ENCODE measurements at places on chromosomes 4 and X. TPM values are rescaled to one million over a fixed set of nuclear protein-coding genes. Genes with fewer than 3 reads are reported as not detected.

DNA sequence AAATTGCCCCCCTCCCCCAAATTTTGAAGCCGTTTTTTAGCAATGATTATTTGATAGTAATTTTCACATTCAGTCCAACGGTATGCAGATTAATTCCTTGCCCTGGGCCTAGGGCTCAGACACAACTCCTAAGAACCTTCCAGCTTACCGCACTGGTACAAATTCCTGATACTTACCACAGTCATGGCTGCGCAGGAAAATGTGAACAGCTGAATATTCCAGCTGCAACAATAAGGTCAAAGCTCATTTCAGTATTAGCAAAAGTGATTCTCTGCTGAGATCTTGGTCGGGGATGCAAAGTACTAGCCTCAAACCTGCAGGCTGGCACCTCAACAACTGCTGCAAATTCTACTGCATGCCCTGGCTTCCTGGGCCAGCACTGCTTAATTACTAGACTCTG lies 3.0 kb downstream of the ATP11C start:
- no peaks in the 10 kb centered on the region for H3K36me3 ChIP-seq
- no peaks in the 10 kb centered on the region for H3K27me3 ChIP-seq
- no peak for DNase-seq
- H3K4me1 ChIP-seq, result no peaks in the 10 kb centered on the region

GRCh38 chr4:109989618-109990017 lies 76.9 kb downstream of the EGF start:
- no peaks in the 10 kb centered on the region for H3K4me1 ChIP-seq
- no peaks in the 10 kb centered on the region for H3K27me3 ChIP-seq
- no peak overlapping the region for H3K4me3 ChIP-seq
- DNase-seq, result no peak
- no peaks in the 10 kb centered on the region for H3K36me3 ChIP-seq

GRCh38 chr4:149702414-149703293 lies 113.0 kb downstream of the IQCM start:
- H3K36me3 ChIP-seq, result no peaks in the 10 kb centered on the region
- no peak overlapping the region for H3K27ac ChIP-seq
- H3K4me3 ChIP-seq, result no peak overlapping the region
- no peaks in the 10 kb centered on the region for H3K27me3 ChIP-seq
- H3K4me1 ChIP-seq, result no peaks in the 10 kb centered on the region
- DNase-seq, result no peak

DNA sequence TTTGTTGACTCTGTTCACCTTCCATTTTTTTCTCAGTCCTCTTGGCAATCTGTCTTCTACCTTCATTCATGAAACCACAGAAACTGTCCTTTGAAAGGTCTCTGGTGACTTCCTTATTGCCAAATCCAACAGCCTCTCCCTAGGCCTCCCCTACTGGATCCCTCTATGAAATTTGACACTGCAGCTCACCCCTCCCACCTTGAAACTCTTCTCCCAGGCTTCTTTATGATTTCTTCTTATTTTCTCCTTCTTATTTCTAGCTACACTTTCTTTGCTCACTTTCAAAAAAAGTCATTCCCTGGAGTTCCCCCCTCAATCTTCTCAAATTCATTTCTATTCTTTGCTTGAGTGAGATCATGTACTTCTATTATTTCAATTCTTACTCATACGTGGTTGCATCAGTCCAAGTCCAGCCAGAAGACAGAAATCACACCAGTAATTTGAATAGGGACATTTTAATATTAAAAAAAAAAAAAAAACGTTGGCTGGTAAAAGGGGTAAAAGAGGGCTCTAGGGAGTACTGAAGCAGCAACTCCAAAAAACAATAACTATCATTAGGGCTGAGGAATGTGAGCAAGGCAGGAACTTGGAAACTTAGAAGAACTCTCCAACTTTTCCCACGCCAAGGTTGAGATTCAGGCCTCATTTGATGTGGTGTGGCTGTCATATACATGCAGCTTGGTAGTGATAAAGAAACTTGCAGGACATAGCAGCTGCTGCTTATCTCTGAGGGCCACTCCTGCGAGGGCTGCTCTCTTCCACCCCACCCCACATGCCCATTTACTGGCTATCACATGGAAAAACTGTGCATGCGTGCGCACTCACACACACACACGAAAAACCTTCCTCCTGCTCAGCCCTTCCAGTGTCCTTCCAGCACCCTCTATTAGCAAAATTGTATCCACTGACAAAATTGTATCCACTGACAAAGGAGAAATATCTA lies 169.8 kb upstream of the GALNT7 start:
- no peak overlapping the region for H3K4me3 ChIP-seq
- no peaks in the 10 kb centered on the region for H3K27me3 ChIP-seq
- no peaks in the 10 kb centered on the region for H3K4me1 ChIP-seq
- H3K36me3 ChIP-seq, result no peaks in the 10 kb centered on the region
- H3K27ac ChIP-seq, result peak overlapping the region; percentile 77
- no peak for DNase-seq

GRCh38 chr4:80043541-80043940 lies 29.5 kb downstream of the ANTXR2 start:
- H3K4me3 ChIP-seq, result no peak overlapping the region
- peaks cover 2% of the 10 kb centered on the region for H3K4me1 ChIP-seq
- H3K27ac ChIP-seq, result no peak overlapping the region
- no peak for DNase-seq
- no peaks in the 10 kb centered on the region for H3K36me3 ChIP-seq

DNA sequence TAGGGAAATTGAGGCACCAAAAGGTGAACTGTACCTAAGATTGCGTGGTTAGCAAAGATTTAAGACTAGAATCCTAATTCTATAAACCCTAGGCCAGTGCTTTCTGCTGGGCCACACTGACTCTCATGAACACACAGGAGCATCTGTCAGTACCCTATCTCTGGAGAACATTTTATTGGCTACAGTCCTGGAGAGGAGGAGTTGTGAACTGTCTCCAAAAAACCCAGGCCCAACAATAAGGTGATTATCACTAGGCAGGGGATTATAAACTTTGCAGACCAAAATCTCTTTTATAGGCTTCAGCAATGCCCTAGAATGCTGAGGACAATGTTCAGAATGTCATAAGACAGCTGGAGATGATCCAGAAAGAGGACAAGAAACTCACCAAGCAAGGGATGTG lies 24.1 kb downstream of the OPHN1 start:
- no peaks in the 10 kb centered on the region for H3K36me3 ChIP-seq
- H3K27me3 ChIP-seq, result no peaks in the 10 kb centered on the region
- no peaks in the 10 kb centered on the region for H3K4me1 ChIP-seq
- H3K4me3 ChIP-seq, result no peak overlapping the region

DNA sequence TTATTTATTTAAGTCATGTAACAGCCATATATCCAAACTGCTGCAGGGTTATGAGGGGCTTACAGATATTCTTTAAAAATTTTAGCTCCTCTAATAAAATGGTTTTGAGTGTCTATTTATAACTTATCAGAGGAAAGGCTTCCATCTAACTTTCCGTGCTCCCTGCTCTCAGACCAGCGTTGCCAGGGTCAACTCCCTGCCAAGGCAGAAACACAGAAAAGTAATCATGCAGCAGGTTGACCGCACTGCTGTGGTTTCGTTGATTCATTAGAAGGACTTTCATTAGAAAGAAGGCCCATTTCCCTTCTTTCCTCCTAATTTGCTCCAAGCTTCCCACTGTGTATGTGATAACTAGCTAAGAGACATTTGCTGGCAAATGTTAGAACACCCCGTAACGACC lies 33.9 kb downstream of the BCLAF3 start:
- H3K4me1 ChIP-seq, result no peaks in the 10 kb centered on the region
- H3K36me3 ChIP-seq, result no peaks in the 10 kb centered on the region
- no peaks in the 10 kb centered on the region for H3K27me3 ChIP-seq
- H3K4me3 ChIP-seq, result no peak overlapping the region

GRCh38 chrX:41480508-41481260 lies 33.5 kb downstream of the NYX start:
- H3K36me3 ChIP-seq, result no peaks in the 10 kb centered on the region
- no peak for DNase-seq
- H3K4me1 ChIP-seq, result no peaks in the 10 kb centered on the region

DNA sequence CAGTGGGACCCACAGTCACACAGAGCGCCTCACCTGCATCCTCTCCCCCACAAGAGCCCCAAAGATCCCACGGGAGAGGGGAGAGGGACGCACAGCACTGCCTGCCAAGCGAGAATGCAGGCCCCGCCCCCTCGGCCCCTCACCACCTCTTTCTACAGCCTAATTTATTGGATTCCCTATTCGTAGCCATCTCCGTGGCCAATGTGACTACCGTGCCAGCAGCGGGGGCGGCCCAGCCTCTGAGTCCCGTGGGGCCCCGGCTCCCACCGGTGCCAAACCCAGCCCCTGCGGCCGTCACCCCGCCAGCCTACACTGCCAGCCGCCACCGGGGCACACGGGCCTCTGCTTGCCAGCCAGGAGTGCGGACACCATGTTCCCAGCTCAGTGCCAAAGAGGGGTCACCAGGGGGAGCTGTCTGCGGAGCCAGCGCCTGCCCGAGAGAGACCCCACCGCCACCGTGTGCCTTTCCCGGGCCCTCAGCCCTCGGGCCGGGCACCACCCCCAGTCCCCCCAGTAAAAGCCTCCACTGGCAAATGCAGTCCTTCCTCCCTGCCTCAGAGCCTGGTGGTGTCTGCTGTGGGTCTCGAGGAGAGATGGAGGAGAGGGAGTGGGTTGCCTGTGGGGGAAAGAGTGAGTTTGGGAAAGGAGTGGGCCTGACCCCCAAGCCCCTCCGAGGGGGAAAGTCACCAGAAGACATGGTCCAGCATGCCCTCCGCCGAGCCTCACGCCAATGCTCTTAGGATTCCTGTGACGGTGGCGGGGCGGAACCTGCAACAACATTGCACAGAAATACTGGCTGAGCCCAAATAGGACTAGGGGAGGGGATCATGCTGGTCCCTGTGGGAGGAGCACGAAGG lies 19.6 kb upstream of the PLXNB3 start:
- no peaks in the 10 kb centered on the region for H3K36me3 ChIP-seq
- no peaks in the 10 kb centered on the region for H3K4me1 ChIP-seq
- H3K27me3 ChIP-seq, result no peaks in the 10 kb centered on the region
- no peak for DNase-seq
- no peak overlapping the region for H3K4me3 ChIP-seq

DNA sequence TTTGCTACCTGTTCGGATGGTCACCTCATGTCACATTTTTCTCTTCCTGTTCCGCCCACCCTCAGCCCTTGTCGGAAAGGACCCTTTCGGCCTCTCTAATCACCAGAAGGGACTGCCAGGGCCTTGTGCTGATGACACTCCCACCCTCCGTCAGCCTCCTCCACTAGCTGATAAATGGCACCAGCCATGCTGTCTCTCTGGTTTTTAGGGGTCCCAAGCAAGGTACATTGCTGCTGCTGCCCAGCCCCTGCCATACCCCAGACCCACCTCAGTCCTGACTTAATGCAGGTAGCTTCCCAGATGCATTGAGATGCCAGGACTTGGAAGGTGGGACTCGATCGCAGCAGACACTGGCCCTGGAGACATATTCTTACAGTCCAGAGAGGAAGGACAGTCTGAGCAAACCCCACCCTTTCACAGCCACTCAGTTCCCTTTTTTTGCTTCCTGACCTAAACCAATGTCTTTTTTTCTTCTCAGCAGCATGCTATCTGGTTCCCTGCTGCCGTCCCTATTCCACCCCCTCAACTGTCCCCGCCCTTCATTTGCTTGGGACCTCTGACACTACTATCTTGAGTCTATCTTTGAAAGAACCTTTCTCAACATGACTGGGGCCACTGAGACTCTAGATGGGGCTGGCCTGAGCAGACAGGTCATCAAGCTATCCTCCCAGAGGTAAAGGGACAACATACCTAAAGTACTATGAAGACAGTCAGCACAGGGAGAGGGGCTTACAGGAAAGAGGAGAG lies at the start of gene BTK:
BTK (minus strand) TSS at position 397 of the 747 bp plus-strand sequence. CDS start 10,907 bp downstream, outside the sequence.
- no peaks in the 10 kb centered on the region for H3K27me3 ChIP-seq
- H3K4me3 ChIP-seq, result no peak within 1 kb of the TSS
- H3K27ac ChIP-seq, result no peak within 1 kb of the TSS
- H3K4me1 ChIP-seq, result peaks cover 2% of the 10 kb centered on the region

GRCh38 chrX:114611018-114611619 lies 27.2 kb downstream of the HTR2C start:
- H3K36me3 ChIP-seq, result no peaks in the 10 kb centered on the region
- no peak for DNase-seq
- no peak overlapping the region for H3K4me3 ChIP-seq
- H3K27me3 ChIP-seq, result no peaks in the 10 kb centered on the region
- no peaks in the 10 kb centered on the region for H3K4me1 ChIP-seq

HHIP gene
- total RNA-seq, result 0.03 TPM

TSC22D3 gene
- 265 TPM for total RNA-seq
